ENCODE measurements at places on chromosomes 2 and 18.

GRCh38 chr2:190409616-190410015 lies 1.5 kb downstream of the MFSD6 start:
- no peak for DNase-seq

DNA sequence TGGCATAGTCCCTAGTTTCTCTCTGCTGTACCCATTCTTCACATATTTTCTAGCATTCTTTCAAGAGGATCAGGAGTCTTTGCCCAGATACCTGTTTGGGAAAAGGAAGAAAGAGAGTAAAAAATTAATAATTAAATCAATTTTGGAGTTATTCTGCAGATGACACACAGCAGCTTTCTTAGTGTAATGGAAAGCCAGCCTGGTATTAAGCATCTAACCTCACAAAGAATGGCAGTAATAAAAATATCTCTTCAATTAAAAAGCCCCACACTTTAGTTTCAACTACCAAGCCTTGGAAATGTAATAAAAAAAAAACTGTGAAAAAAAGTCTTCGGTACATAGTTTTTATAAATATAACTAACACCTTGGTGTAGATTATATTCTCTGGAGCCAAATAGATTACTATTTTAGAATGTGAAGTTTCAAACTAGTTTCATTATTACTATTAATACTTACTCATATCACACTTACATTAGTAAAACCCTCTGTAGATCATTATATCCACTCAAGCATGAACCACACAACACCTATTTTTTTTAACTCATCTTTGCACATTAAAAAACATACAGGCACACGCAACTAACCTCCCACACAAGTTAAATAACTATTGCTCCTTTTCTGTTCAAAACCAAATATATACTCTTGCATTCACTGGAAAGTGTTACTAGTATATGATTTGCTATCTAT lies 90.9 kb downstream of the GPD2 start:
- DNase-seq, result no peak

GRCh38 chr2:181998891-181999654 lies 13.4 kb downstream of the PPP1R1C start:
- peak; percentile 0 for DNase-seq

DNA sequence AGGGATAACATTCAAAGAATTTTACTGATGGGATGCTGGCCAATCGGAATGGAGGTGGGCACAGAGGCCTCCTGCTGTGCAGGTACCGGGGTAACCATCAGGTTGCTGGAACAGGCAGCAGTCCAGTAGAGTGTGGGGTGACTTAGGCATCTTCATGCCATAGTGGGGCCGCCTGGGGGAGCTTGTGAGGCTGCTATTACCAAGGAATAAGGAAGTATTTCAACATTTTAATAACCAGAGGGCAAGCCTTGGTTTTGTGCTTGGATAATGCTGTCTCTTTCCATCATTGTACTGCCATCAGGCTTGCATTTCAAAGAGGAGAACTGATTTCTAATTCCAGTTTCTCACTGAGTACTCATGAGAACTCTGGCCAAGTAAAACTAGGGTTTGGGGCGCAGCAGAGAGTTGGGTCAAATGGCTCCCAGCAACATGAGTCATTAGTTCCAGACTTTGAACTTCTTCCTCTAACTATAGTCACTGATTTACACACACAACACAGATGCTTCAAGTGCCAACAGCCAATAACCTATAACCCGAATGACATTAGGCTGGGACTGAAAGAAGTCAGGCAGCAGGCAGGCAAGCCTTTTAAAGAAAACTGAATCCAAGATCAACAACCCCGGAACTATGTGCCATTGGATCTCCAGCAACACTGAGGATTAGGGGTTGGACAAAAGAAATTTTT lies 56.1 kb upstream of the FHL2 start:
- DNase-seq, result peak; percentile 26

DNA sequence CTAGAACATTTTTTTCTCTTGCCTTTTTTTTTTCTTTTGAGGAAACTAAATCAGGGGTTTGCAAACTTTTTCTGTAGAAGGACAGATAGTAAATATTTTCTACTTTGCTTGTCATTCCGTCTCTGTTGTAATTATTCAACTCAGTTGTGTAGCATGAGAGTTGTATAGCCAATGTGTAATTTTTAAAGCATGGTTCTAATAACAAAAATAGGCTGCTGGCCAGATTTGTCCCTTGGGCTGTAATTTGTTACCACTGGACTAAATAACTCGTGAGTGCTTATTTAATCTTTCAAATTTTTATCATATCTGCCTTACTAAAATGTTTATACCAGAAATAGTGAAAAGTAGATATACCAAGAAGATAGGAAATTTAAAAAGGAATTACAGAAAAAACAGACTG lies 43.0 kb downstream of the CCDC148 start:
- no peak for DNase-seq

DNA sequence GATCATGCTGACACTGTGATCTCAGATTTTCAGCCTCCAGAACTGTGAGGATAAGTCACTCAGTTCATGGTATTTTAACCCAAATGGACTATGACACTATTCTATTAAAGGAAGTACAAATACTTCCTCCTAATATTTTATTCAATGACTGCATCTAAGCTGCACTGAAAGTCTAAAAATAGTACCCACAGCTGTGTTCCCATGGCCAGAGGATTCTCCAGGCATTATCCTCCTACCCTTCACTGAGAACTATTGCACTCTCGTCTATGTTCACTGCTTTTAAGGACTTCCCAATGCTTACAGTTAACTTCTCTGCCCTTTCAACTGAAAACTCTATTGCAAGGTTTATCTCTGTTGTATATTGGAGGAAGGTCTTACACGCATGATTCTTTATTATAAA lies 15.2 kb downstream of the LRATD1 start:
- no peak for DNase-seq

- DNase-seq, result peak; percentile 89
These were observed 40.0 kb downstream of the IL1RL2 start for GRCh38 chr2:102226612-102227391.

- no peak for DNase-seq
These were observed 35.1 kb upstream of the ROCK2 start for GRCh38 chr2:11379558-11379957.

GRCh38 chr2:116718451-116718850 lies 1096.0 kb upstream of the DDX18 start:
- DNase-seq, result peak; percentile 36

DNA sequence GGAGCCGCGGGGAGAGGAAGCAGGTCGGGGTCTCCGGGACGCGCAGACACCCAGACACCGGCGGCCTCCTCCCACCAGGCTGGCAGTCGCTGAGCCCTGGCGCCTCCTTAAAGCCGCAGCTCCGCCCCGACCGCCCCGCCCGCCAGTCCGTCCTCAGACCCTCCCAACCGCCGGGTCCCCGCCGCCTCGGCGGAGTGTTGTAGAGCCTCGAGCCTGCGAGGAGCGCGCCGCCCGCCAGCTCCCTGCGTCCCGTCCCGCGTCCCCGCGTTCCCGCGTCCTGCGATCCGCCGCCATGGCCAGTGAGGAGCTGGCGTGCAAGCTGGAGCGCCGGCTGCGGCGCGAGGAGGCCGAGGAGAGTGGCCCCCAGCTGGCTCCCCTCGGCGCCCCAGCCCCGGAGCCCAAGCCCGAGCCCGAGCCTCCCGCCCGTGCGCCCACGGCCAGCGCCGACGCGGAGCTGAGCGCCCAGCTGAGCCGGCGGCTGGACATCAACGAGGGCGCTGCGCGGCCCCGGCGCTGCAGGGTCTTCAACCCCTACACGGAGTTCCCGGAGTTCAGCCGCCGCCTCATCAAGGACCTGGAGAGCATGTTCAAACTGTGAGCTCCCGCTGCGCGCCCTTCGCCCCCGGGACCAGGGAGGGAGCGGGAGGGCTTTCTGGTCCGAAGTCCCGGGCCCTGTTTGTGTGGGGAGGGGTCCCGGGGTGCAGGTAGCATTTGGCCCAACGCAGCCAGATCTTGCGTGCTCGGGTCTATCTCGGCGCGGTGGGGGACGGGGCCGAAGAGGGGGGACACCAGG lies at the start of gene EFHD1:
EFHD1 (plus strand) TSS at position 192 of the 793 bp plus-strand sequence; CDS start at position 293, 101 bp downstream.
- no peak for DNase-seq

GRCh38 chr18:36420826-36421225 lies 123.3 kb downstream of the FHOD3 start:
- no peak for DNase-seq
